Fibroblast of mammary gland (primary cell): ENCODE measurements at places on chromosomes 1 and 21.

- DNase-seq, result no peak
Observed at GRCh38 chr1:243364866-243365265, 109.0 kb downstream of the SDCCAG8 start.

DNA sequence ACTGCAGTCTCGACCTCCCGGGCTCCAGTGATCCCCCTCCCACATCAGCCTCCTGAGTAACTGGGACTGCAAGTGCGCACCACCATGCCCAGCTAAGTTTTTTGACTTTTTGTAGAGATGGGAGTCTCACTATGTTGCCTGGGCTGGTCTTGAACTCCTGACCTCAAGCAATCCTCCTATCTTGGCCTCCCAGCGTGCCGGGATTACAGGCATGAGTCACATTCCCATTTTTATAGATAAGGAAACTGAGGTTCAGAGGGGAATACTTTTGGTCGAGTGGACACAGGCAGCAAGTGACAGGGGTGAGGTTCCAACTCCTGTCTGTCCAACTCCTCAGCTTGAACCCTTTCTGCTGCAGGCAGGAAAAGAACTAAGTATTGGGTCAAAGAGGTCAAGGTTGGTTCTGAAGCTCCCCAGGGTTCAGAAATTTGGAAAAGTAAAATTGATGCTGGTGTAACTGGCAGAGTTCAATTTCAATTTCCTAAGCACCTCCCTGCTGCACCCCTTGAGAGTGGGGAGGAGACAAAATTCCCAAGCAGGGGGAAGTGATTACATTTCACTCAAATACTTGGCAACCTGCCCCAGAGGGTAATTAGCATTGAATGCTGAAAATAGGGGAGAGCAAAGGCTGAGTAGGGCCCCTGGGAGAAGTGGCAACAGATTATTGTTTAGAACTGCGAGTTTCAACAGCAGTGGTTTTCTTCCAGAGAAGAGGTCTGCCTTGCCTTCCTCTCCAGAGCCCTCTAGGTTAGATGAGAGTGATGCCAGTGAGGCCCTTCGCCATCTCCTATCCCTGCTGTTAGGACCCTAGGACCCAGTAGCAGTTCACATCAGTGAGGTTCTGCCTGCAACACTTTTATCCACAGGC is 17.5 kb upstream of the ALPL start:
- no peak for DNase-seq

DNA sequence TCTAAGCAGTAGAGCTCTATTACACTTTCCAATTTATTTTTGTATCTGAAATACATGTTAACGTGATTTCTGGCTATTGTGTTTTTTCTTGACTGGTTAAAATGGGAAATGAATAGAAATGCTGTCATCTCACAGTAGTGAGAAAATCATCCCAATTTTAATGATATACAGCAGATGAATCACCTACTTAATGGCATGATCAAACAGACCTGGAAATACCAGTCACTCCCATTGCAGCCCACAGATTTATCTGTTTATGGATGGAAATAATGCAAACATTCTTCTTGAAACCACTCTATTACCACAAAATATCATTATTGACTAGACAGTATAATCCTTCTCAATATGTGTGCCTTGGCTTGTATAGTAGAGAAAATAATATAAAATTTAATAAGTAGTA is 497.8 kb upstream of the ADAMTS5 start:
- DNase-seq, result no peak

- peak; percentile 93 for DNase-seq
Observed at GRCh38 chr1:112544011-112544688, 35.4 kb downstream of the WNT2B start.

DNA sequence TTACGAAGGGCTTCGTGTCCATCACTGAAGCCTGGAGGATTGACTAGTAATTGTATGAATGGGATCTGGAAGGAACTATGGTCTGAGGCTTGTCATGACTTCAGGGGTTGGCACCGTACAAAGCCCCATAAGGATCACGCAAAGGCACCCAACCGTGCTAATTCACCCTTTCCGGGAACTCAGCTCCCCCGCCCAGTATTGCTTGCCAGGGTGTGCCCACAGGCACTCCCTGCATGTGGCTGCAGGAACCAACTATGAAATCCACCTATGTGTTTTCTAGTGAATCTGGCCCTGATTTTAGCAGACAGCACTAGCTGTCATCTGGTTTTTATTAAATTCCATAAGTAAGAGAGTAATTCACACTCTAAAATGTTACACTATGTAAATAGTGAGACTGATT is 139.2 kb downstream of the TM2D1 start:
- DNase-seq, result no peak

DNA sequence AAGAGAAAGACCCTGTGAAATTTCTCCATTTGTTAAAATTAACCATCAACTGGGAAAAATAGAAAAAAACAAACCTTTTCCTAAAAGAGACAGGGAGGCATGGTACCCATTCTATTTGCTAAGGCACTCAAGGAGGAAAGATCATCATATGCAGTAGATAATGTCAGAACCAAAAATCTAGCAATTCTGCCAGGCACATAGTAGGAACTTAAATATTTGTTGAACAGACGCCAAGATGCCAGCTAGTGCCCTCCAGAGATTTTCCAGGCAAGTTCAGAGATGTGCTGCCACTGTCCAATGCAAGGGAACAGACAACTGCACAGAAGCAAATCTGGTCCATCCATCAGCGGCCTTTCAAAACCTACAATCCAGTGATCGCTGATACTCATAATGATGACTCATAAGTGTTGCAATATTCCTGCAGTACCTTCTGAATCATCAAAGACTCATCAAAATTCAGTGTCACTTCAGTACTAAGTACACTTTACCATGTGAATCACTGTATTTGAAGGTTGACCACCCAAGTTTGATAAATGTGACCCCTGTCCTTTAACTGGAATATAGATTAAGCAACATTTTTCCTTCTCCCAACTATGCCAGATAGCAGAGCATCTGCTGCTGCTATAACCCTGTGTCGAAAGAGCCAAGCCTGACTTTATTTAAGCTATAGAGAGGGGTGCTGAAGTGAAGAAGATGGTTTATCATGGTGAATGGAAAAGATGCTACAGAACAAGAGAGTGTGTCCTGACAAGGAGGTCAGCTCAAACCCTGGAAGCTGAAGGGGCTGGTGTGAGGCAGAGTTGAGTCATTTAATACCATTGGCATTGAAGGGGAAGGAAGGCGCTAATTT is 99.1 kb downstream of the MT1HL1 start:
- peak; percentile 97 for DNase-seq

GRCh38 chr1:75952016-75952415 is 19.8 kb upstream of the ASB17 start:
- DNase-seq, result no peak

DNA sequence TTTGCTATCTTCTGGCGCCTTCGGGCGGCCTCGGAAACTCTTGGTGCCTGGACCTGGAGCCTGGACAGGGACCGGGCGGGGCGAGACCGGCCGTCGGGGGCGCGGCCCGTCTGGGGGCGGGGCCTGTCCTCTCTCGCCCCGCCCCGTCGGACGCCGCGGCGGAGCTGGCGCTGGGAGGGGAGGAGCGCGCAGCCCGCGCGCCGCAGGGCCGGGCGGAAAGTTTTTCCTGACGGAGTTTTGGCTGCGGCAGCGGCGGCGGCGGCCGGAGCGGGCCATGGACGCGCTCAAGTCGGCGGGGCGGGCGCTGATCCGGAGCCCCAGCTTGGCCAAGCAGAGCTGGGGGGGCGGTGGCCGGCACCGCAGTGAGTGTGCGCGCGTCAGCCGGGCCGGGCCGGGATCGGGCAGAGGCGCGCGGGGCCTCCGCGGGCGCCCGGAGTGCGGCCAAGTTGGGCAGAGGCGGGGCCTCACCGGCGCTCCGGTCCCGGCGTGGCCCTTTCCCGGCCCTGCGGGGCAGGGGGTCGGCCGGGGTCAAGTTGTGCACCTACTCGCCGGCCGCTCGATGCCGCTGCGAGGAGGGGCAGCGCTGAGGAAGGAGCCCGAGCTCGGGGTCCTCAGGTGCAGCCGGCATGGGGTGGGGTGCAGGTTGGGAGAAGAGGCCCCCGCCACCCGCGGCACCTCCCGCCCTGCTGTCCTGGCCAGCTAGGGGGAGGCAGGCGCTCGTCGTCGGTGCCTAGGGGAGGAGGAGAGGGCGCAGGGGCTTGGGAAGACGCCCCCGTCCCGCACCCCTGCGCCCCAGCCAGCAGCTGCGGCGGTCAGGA is at the start of gene LDLRAP1:
TSS of gene LDLRAP1 (plus strand) at position 182 of the 818 bp plus-strand sequence. CDS start at position 275, 93 bp downstream.
- peak; percentile 63 for DNase-seq
